ENCODE measurements at places on chromosomes 12 and 14.

DNA sequence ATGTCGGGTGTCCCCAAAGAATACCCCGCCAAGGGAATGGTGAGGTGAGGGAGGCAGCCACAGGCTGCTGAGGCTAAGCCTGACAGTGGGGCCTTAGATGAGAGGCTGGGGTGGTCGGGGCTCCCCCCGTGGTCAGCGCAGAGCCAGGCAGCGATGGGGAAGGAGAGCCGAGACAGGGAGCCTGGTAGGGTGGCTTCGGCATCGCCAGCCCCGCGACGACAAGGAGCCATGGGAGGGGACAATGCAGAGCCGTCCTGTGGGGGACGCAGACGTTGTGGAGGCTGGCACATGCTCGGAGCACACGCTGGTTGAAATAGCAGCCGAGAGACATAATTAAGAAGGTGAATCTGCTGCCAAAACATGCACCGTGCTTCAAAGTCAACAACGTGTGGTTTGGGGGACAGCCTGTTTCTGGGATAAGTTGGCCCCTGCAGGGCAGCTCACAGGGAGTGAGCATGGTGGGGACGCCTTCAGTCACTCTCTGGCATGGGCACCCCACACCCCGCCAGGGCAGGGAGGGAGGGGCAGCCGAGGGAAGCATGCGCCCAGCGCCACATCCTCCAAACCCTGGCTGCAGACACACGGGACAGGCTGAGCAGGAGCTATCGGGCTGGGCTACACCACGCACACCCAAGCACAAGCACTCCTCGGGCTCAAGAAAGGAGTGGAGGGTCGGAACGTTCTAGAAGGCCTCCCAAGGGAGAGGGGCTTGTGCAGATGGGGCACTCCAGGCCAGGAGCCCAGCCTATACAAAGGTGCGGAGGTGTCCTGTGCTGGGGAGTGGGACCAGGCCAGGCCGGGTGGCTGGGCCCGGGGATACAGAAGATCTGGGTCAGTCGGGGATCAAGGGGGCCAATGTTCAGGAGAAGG is 66.6 kb upstream of the C14orf180 start:
- no peak for DNase-seq

DNA sequence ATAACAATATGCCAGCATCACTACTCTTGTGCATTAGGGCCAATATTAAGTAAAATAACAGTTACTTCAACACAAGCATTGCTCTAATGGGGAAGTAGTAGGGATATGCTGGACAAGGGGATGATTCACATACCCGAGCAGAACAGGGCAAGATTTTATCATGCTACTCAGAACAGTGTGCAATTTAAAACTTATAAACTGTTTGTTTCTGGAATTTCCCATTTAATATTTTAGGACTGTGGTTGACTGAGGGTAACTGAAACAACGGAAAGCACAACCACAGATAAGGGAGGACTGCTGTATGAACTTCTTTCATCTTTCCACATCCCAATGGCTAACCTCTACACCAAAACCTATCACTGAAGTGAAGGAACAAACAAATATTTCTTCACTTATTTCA is 36.8 kb downstream of the SARNP start:
- no peak for DNase-seq

- no peak for DNase-seq
These were observed 11.1 kb downstream of the DCN start for GRCh38 chr12:91171476-91171875.

GRCh38 chr14:99252443-99252939 is 19.5 kb downstream of the BCL11B start:
- no peak for DNase-seq

GRCh38 chr12:50057000-50057841 is at the start of gene ASIC1:
TSS of gene ASIC1 (plus strand) at chr12:50057596. CDS start at chr12:50058767, 1,171 bp downstream.
- peak; percentile 84 for DNase-seq

- no peak for DNase-seq
These were observed 379.1 kb downstream of the SEC23A start for GRCh38 chr14:38723959-38724358.
